Naive thymus-derived CD4-positive, alpha-beta T cell (primary cell): ENCODE measurements at places on chromosomes 12 and 14. TPM values are rescaled to one million over a fixed set of nuclear protein-coding genes. Genes with fewer than 3 reads are reported as not detected.
A peak's percentile ranks its signal among the peaks of the same experiment; 100 is the strongest.

DNA sequence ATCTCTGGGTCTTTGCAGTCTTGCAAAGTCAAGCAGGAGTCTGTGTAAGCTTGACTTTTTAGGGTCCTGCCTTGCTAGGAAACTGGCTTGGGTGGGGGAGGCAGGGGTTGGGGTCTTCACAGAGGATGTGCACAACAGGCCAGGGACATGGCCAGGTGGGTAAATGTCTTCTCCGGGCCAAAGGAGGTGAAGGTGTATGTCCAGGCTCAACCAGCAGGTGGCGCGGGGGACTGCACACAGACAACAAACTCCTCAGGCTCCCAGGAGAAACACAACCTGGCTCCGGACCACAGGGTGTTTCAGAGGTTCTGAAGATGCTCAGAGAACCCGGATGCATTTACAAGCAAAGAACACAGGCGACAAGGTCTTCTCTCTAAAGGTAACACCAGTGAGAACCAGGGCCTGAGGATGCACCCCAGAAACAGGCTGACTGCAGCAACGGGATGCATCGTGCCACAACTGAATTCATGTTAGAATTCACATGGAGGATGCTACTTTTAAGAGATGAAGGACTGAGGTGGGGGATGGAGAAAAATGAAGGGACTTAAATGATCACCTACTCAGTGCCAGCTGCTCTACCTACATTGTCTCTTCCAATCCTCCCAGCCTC lies 56.0 kb downstream of the PLEKHG3 start:
- DNase-seq: peak; percentile 38

Gene RAD9B
- 1.1 TPM for total RNA-seq

GRCh38 chr12:59031313-59031712 lies 111.0 kb upstream of the LRIG3 start:
- no peak for DNase-seq

- no peak for DNase-seq
Observed at GRCh38 chr14:62125793-62126192, 363.6 kb downstream of the SNAPC1 start.

Gene USP44
- 4.2 and 4.3 TPM in 2 replicates for total RNA-seq

GRCh38 chr14:67158566-67158965 lies 30.7 kb upstream of the GARIN2 start:
- DNase-seq: no peak

Gene SDSL
- 0.92 and 1.3 TPM in 2 replicates for total RNA-seq

- DNase-seq: no peak
Observed at GRCh38 chr14:79395061-79395460, 816.2 kb downstream of the DIO2 start.

Gene HCAR3
- total RNA-seq: 24.6 TPM

DNA sequence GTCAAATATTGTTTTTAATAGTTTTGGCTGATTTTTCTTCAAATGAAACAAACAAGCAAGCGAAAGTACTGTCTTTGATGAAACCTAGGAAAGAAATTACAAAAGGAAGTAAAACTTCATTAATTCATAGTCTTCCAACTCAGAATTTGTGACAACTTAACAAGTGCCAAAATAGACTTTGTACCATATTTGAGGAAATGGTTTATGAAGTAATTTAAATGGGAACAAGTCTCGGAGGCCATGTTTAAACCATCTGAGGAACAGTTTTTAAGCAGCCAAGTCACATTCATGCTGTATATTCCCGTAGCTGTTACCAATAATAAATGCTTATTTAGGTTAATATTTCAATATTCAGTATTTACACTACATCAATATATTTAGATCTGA lies 745 bp upstream of the ARHGDIB start:
- DNase-seq: no peak

GRCh38 chr12:128381541-128381940 lies 114.6 kb downstream of the TMEM132C start:
- DNase-seq: no peak

GRCh38 chr12:51801027-51801426 lies 47.5 kb downstream of the FIGNL2 start:
- no peak for DNase-seq

GRCh38 chr12:47602325-47602724 lies 103.5 kb downstream of the RPAP3 start:
- DNase-seq: no peak

Gene TMEM132D
- not detected for total RNA-seq

Gene PRICKLE1
- total RNA-seq: 0.10 and 0.25 TPM in 2 replicates

Gene CACNA2D4
- total RNA-seq: 10.1 TPM

GRCh38 chr12:68043435-68043834 lies 54.2 kb downstream of the IFNG-AS1 start:
- DNase-seq: no peak

DNA sequence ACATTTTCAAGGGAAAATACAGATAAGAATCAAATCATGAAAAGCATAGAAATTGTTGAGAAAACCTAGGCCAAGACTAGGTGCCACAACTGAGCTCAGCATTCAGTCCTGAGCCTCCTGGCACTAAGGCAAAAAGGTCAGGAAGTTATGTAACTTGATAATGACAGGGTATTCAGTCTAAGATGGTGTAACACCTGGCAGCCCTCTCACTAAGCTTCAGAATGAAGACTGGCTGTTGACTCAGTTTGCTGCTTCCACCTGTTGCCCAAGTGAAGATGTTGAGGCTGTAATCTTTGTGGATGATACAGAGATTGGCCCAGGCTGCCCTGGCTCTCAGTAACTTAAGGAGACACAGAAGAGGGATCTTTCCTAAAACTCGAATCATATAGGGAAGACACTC lies 19.6 kb downstream of the PROX2 start:
- no peak for DNase-seq

DNA sequence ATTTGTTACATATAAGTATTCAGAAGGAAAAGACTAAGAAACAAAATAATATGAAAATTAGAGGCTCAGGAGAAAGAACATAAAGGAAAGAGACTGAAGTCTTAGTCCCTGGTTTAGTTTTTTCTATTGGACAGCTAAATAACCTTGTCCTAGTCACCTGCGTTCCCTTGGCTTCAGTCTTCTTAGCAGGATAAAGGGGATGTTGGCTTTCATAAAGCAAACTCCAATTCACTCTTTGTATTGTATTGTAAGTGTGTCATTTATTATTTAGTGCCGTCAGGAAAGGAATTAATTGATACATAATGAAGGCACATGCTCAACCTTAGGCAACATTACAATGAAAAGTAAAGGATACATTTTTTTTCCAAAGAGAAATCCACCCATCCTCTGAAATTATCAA lies 190.3 kb upstream of the PPFIA2 start:
- no peak for DNase-seq

DNA sequence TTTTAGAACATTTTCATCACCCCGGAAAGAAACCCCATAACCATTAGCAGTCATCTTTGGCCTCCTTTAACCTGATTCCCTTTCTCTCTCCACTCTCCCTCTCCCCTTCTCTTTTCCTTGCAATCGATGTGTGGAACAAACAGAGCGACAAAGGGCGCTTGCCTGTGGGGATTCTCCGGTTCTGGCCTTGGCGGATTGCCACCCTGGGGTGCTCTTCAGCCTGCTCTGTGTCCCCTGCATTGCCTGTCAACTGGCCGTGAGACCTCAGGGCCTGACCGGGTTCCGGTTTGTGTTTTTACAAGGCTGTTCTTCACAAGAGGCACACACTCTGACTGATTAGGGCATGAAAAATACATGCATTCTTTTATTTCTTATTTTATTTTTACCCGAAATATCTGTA lies 27.8 kb downstream of the LRTM2 start:
- DNase-seq: no peak

DNA sequence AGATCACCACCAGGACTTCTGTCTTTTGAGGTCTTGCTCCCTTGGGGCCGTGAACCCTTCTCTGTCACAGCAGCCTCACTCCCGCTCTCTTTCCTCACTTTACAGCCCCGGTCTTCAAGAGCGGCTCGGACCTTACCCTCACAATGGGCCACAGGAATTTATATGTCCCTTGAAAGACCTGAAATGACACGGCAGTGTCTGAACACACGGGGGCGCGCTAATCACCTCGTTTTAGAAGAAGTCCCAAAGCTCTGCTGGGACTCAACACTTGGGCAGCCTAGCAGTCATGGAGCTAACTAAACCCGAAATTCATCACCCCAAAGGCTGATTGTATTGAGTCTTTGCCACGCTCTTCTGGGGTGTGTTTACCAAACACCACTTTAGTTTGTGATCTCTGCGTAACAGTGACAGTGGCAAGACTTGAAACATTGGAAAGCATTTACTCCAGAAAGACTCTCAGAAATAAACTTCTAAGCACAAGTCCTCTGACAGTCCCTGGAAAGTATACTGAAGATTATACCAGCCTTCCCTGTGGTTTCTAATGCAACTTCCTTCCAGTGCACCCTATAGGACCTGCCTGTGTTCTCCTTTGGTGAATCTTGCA lies 29.0 kb downstream of the SERPINA11 start:
- no peak for DNase-seq

DNA sequence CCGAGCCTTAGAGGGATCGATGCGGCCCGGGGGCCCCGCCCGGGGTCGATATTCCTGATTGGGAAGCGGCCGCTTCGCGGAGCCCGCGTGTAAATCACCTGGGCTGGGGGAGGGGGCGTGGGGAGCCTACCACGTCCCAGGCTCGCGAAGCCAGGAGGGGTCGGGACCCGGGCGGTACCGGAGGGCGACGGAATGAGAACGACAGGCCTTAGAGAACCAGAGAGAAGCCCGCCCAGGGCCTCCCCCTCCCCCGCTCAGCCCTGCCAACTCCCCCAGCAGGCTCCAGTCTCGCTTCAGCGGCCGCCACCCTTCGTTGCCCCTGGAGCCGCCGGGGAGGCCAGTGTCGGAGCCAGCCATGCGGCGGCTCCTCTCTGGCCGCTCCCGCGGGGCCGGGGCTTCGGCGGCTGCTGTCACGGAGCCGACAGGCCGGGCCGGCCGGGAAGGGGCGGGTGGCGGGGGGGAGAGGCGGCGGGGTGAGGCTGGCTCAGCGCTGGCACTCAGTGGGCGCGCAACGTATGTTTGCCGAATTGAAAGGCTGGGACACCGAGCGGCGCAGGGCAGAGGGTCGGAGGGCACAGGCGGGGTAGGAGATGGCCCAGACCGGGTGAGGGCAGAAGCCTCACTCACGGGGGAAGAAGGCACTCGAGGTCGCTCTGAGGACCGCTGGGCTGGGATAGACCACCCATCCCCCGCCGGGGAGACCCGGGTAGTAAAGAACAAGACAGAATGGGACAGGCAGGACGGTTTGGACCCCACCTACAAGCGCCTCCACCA lies 1.4 kb upstream of the DNAJC22 start:
- DNase-seq: no peak

- peak; percentile 70 for DNase-seq
Observed at GRCh38 chr14:24058260-24058950, 6.6 kb downstream of the CARMIL3 start.

DNA sequence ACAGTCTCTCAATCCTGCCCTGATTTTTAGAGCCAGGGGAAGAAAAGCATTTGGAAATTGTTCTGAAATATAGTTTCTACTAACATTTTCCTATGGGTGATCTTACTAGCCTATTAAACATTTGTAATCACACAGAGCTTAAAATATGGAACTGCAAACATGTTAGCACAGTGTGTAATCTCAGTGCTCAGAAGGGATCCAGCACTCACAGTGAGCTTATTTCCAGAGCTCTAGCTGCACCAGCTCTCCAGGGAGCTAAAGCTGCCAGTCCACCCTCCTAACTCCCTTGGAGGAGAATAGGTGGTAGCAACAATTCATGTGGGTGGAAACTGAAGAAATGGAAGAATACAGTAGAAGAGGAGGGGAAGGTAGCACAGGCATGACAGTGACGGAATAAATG lies 64.9 kb upstream of the SYT1 start:
- DNase-seq: no peak

Gene TSPAN8
- total RNA-seq: not detected in 2 replicates

Gene OTX2
- not detected for total RNA-seq

- no peak for DNase-seq
Observed at GRCh38 chr12:28217805-28218204, 27.5 kb downstream of the CCDC91 start.

DNA sequence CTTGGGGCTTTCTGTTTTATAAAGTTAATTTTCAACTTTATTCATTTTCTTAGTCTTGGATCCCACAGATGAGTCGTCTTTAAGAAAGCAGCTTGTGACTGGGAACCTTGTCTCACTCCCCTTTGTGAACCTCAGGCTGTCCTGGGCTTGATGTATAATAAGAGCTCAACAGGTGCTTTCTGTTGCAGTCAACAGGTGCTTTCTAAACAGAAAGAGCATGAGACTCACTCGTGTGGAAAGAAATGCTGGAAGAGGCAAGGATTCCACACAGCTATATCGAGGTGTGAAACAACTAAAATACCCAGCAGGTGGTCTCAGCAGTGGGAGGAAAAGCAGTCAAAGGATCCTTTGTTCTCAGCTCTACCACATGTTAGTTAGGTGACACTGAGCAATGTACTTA lies 398.9 kb downstream of the EGLN3 start:
- no peak for DNase-seq

Gene CLEC2B
- total RNA-seq: 86.8 TPM

- no peak for DNase-seq
Observed at GRCh38 chr12:96590970-96591369, 101.6 kb downstream of the CFAP54 start.

DNA sequence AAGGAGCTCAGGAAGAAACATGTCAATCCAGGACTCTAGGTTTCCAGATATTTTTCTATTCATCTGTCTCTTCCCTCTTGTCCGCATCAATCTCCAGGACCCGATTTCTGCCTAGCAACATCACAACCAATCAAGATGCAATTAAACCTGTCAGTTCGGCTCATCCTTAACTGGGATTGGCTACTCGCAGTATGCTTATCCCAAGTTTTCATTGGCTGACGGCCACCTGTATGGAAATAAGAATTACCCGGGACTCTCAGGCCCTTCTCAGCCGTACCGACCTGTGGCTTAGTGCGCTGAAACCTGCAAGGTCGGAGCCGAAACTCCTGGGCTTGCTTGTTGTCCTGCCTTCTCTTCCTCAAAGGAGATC lies 20.4 kb upstream of the ATP5MC2 start:
- no peak for DNase-seq

- peak; percentile 62 for DNase-seq
Observed at GRCh38 chr14:105486974-105487448, 325 bp downstream of the CRIP1 start.

- DNase-seq: peak; percentile 11
Observed at GRCh38 chr14:21098076-21098891, at the start of gene ZNF219. TSS of gene ZNF219 (minus strand) at chr14:21098655. CDS start at chr14:21093591, 5,064 bp downstream.

- no peak for DNase-seq
Observed at GRCh38 chr12:55227643-55228042, 6.8 kb downstream of the OR10A7 start.

- no peak for DNase-seq
Observed at GRCh38 chr14:22513066-22513812, 75.8 kb downstream of the DAD1 start.

GRCh38 chr12:20451761-20452160 lies 83.4 kb downstream of the PDE3A start:
- DNase-seq: no peak
